ENCODE measurements at places on chromosomes 12 and 14. TPM values are rescaled to one million over a fixed set of nuclear protein-coding genes. Genes with fewer than 3 reads are reported as not detected.

Gene STAC3
- total RNA-seq: 3.8 TPM

Gene KCNK10
- 11.5 TPM for total RNA-seq

Gene OTOGL
- 0.12 TPM for total RNA-seq

Gene NFE2
- total RNA-seq: not detected

Gene PRH2
- total RNA-seq: not detected

Gene LMO3
- total RNA-seq: 34.1 TPM

Gene DLGAP5
- total RNA-seq: 91.9 TPM

Gene CALCOCO1
- total RNA-seq: 34.0 TPM

Gene ADCY4
- 0.49 TPM for total RNA-seq

Gene CCDC85C
- total RNA-seq: 31.4 TPM

Gene PPP1R1A
- total RNA-seq: 9.1 TPM

Gene ENDOU
- total RNA-seq: not detected

Gene ERP29
- 91.1 TPM for total RNA-seq

Gene HOXC11
- not detected for total RNA-seq

Gene RNU4-1
- 4,497 TPM for total RNA-seq

Gene ZDHHC22
- 5.9 TPM for total RNA-seq

Gene OVCH1
- 0.16 TPM for total RNA-seq

Gene C1R
- total RNA-seq: 4.0 TPM

Gene SALL2
- total RNA-seq: 164 TPM

Gene LRR1
- 42.9 TPM for total RNA-seq

Gene RPGRIP1
- not detected for total RNA-seq

Gene PLEKHD1
- 0.14 TPM for total RNA-seq

Gene KLHL33
- not detected for total RNA-seq

Gene PRPH
- 0.70 TPM for total RNA-seq

Gene KRT83
- not detected for total RNA-seq

Gene FRMD6
- total RNA-seq: 34.5 TPM

Gene KRT7
- total RNA-seq: not detected

Gene LDHB
- total RNA-seq: 1,383 TPM

Gene SRP54
- 43.1 TPM for total RNA-seq

Gene IGF1
- total RNA-seq: not detected

Gene CMKLR1
- total RNA-seq: 0.32 TPM

Gene MYBPC1
- total RNA-seq: 0.20 TPM

Gene CATSPERB
- total RNA-seq: not detected

Gene TMEM63C
- total RNA-seq: 0.91 TPM

Gene RNASE7
- not detected for total RNA-seq

Gene GRIP1
- 38.4 TPM for total RNA-seq

Gene TMEM119
- 0.72 TPM for total RNA-seq

Gene CFAP73
- total RNA-seq: not detected

Gene AHNAK2
- 1.4 TPM for total RNA-seq

Gene SMIM41
- not detected for total RNA-seq

Gene ACRBP
- total RNA-seq: 2.4 TPM

Gene EXOC3L4
- total RNA-seq: not detected

Gene CLEC2A
- not detected for total RNA-seq

Gene PTCSC3
- not detected for total RNA-seq

Gene CACNB3
- total RNA-seq: 57.4 TPM

Gene GPATCH2L
- 73.1 TPM for total RNA-seq

Gene MGP
- not detected for total RNA-seq

Gene CYP27B1
- total RNA-seq: 3.2 TPM

Gene TMPRSS12
- not detected for total RNA-seq

Gene TAS2R8
- not detected for total RNA-seq

Gene GALNT8
- 7.9 TPM for total RNA-seq

Gene SYCP3
- total RNA-seq: not detected
